ENCODE measurements at places on chromosomes 1 and 21. TPM values are rescaled to one million over a fixed set of nuclear protein-coding genes. Genes with fewer than 3 reads are reported as not detected.

DNA sequence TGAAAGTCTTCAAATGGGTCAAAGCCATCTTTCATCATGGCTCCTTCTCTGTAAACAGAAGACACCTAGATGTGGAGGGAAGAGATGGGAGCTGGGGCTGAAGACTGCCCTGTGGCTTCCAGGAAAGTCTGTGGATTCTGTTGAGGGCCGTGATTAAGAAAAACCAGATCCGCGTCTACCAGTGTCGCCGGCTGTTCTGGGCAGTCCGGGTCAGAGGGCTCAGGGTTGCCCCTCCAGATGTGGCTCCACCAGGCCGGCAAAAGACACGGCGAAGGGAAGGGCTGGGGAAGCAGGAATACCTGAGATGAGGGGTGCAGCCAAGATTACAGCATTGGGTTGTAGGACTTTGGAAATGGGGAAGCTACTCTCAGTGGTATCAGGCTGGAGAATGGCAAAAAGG is 162.6 kb downstream of the RHOU start:
- no peak for DNase-seq
- no peak overlapping the region for H3K27ac ChIP-seq
- peaks cover 28% of the 10 kb centered on the region for H3K4me1 ChIP-seq
- H3K27me3 ChIP-seq: no peaks in the 10 kb centered on the region

- H3K27me3 ChIP-seq: no peaks in the 10 kb centered on the region
- DNase-seq: no peak
- H3K4me1 ChIP-seq: peaks cover 3% of the 10 kb centered on the region
- no peak overlapping the region for H3K27ac ChIP-seq
- H3K36me3 ChIP-seq: no peaks in the 10 kb centered on the region
Measured at GRCh38 chr1:119762409-119762808, 6.3 kb downstream of the HMGCS2 start.

DNA sequence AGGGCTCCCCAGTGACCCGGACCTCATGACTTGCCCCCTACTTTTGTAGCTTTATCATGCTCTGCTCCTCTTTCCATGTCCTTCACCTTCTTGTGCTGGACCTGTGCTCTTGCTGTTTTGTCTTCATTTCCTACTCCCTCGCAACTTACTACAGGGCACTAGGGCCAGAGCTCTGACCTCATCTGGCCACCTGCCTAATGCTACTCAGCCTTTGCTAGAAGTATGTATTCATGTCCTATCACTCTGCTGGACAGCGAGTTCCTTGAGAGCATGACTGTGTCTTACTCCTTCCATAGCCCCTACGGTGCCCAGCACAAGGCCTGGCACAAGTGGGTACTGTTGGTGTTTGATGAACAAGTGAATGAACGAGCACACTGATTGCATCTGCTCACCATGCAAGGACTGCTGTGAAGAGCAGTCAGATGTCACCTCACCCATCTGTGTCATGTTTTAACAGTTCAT is 1.9 kb downstream of the MTFR1L start:
- H3K4me1 ChIP-seq: peaks cover 31% of the 10 kb centered on the region
- H3K27ac ChIP-seq: no peak overlapping the region
- DNase-seq: no peak

DNA sequence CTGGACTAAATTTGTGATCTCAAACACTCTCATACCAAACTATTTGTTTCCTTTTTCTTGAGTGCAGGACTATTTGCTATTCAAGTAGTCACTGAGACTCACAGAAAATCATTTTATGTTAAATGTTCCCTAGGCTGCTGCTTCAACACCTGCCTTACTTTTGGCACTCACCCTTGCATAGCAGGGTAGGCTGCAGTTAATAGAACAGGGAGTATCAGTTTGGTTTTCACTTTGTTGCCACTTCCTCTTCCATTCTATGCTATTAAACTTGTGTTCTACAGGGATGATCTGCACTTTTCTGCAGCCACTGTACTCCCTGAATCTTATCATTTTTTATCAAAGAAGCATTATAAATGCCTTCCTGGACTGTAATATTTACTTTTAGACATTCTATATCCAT is 148.7 kb upstream of the PRMT6 start:
- DNase-seq: no peak
- no peak overlapping the region for H3K4me3 ChIP-seq
- no peaks in the 10 kb centered on the region for H3K36me3 ChIP-seq
- H3K27ac ChIP-seq: no peak overlapping the region

PAQR6 gene
- total RNA-seq: 43.1 TPM

DNA sequence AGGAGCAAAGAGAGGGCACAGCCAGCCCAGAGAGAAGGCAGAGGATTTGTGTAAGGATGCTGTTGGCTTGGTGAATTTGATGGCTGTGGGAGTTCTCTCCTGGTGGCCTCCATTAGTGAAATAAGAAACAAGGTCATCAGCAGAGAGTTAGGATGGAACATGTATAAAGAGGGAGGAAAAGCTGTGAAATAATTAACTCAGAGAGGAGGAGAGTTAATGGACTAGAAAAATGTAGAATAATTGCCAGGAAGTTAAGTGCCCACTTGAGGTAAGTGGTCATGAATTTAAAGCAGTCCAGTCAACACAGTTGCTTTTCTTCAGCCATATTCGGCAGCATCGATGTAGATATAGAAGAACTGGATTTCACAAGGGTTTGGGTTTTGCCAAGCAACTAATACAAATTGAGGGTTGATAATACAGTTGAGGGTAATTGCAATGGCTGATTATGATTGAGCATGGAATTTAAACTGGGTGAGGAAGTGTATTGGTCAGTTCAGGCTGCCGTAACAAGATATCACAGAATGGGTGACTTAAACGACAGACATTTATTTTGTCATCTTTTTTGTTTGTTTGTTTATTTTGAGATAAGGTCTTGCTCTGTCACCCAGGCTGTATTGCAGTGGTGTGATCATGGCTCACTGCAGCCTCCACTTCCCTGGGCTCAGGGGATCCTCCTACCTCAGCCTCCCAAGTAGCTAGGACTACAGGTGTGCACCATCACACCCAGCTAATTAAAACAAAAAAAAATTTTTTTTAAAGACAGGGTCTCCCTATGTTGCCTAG is 31.7 kb upstream of the KLF17 start:
- no peak overlapping the region for H3K27ac ChIP-seq
- no peak overlapping the region for H3K4me3 ChIP-seq
- peak; percentile 19 for DNase-seq

All from spinal cord (tissue), 10 donors.